Activated T-cell treated with anti-CD3 and anti-CD28 coated beads, Interleukin-2, amount 50 U/mL, for 72 hours (primary cell): ENCODE measurements at places on chromosomes 13 and 19. TPM values are rescaled to one million over a fixed set of nuclear protein-coding genes. Genes with fewer than 3 reads are reported as not detected.

The SULT2B1 gene
- total RNA-seq = not detected

The KLK4 gene
- not detected for total RNA-seq

The TMEM190 gene
- total RNA-seq = not detected

The ZNF723 gene
- total RNA-seq = 0.14 TPM

The POU2F2 gene
- total RNA-seq = 56.0 TPM

The PROSER1 gene
- total RNA-seq = 116 TPM

The ZNF69 gene
- total RNA-seq = 2.6 TPM

The DNMT1 gene
- 304 TPM for total RNA-seq

The PLK5 gene
- total RNA-seq = not detected

The APOC4 gene
- not detected for total RNA-seq

The PDX1 gene
- not detected for total RNA-seq

The UGGT2 gene
- 0.14 TPM for total RNA-seq

The PRSS57 gene
- total RNA-seq = 0.22 TPM

The S1PR2 gene
- 11.5 TPM for total RNA-seq

The CCDC70 gene
- total RNA-seq = not detected

The MEDAG gene
- total RNA-seq = 0.09 TPM

The PEG3 gene
- 0.12 TPM for total RNA-seq

The TBXA2R gene
- total RNA-seq = 1.5 TPM

The MCF2L gene
- total RNA-seq = 9.6 TPM

The KLK14 gene
- 0.69 TPM for total RNA-seq

The ZNF225 gene
- 3.0 TPM for total RNA-seq

The KCNN1 gene
- 0.69 TPM for total RNA-seq

The MYBPC2 gene
- 1.3 TPM for total RNA-seq

The CGB8 gene
- not detected for total RNA-seq

The PRTN3 gene
- total RNA-seq = not detected

The GNA15 gene
- 66.5 TPM for total RNA-seq

The POSTN gene
- total RNA-seq = not detected

The ZNF223 gene
- 2.5 TPM for total RNA-seq

The SLC35E1 gene
- total RNA-seq = 39.5 TPM

The S1PR4 gene
- total RNA-seq = 43.4 TPM

The CAPN12 gene
- total RNA-seq = 15.2 TPM

The AMER2 gene
- total RNA-seq = 0.02 TPM

The AKAP11 gene
- 32.5 TPM for total RNA-seq

The CEACAM3 gene
- not detected for total RNA-seq

The FBXO27 gene
- total RNA-seq = 0.86 TPM

The IGLON5 gene
- total RNA-seq = 1.1 TPM

The KIRREL2 gene
- total RNA-seq = 3.0 TPM

The FPR3 gene
- not detected for total RNA-seq

The ZNF426 gene
- 22.1 TPM for total RNA-seq
